Neural progenitor cell (in vitro differentiated cells): ENCODE measurements at places on chromosomes 6 and 20. TPM values are rescaled to one million over a fixed set of nuclear protein-coding genes. Genes with fewer than 3 reads are reported as not detected.

DNAH8 gene
- total RNA-seq: 0.09 and 1.1 TPM in 2 replicates

ADGB gene
- not detected in 2 replicates for total RNA-seq

B3GAT2 gene
- total RNA-seq: 0.71 and 0.77 TPM in 2 replicates

PDYN gene
- 0.12 and 0.30 TPM in 2 replicates for total RNA-seq

SCRT2 gene
- not detected in 2 replicates for total RNA-seq

DNA sequence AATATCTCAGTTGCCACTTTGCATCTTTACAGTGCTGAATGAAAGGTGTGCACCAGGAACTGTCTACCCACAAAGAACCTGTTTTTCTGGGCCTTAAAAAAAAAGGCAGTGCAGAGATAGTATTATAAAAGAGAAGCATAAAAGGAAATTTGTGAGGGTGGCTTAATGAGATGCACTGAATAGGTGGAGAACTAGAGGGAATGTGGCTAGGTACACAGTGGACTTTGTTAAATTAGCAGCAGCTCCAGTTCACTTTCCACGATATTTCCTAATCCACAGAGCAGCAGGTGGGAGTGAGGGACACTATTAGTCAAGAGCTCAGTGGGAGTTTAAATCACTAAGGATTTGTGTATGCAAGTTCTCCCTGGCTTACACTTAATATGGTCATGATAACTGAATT, 38.8 kb downstream of the MAP7 start:
- DNase-seq: no peak

DNA sequence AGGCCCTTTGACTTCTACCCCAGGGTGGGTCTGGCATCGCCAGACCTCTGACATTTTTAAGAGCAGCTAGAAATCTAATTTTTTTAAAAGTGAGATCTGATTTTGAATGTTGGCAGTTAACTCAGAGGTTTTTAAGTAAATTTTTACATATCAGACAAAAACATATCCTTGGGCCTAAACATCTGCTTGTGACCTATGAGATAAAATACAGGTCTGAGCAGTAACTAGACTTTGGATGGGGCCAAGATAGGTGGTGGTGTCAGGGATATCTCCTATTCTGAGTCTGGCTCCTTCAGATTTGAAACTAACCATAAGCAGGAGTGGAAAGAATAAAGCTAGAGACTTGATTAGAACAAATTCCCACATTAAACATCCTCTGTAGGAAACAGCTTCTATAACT, 17.6 kb downstream of the RALY start:
- no peak for DNase-seq

DNA sequence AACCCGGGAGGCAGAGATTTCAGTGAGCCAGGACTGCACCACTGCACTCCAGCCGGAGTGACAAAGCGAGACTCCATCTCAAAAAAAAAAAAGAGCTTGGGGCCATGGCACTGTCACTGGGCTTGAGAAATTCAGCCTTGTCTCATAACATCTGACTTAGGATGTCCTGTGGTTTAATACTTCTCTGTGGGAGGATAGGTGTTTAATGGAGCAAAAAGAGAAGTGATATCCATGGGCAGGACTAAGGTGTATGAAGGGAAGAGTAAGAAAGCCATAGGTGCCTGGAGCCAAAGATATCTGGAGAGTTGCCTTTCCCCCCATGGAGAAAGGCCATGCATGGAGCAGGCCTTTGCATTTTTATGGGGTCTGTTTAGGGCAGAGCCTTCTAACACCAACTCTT, 11.2 kb downstream of the BMP6 start:
- DNase-seq: no peak

DNA sequence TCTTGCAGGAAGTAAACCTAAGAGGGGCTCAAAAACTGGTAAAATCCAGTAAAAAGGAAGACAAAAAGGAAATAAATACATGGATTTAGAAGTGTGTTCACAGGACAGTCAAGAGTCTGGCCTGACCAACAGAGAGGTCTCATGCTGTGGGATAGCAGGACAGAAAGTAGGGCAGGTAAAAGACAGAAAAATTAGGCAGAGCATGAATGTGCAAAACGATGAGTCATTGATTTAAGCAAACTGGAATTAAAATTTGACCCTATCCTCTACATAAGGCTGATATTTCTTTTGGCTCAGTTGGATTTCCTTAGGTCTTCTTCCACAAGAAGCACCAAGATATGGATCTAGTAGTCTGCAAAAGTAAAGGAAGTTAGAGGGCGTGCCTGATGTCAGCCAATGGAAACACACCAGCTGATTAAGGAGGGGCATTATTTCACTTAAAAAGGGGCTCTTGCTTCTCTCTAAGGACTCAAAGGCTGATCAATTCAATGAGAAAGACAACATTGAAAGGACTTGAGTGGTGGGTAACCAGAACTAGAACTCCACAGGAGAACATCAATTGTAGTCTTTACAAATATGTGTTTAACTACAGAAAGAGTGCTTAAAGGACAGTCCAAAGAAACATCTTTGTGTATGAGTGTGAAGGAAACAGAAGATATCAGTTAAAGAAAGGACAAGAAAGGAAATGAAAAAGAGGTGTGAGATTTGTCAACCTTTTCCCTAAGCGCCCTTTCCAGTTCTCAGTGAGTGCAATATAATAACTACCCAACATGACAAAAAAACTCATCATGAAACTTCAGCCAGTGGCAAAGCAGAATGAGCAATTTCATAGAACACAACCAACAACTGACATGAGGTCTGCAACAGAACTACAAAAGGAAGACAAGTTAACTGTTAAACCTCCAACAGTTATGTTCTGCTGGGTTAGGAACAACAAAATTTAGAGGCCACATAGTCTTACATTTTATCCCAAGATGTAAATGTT, 19.4 kb upstream of the MYB start:
- no peak for DNase-seq

DNA sequence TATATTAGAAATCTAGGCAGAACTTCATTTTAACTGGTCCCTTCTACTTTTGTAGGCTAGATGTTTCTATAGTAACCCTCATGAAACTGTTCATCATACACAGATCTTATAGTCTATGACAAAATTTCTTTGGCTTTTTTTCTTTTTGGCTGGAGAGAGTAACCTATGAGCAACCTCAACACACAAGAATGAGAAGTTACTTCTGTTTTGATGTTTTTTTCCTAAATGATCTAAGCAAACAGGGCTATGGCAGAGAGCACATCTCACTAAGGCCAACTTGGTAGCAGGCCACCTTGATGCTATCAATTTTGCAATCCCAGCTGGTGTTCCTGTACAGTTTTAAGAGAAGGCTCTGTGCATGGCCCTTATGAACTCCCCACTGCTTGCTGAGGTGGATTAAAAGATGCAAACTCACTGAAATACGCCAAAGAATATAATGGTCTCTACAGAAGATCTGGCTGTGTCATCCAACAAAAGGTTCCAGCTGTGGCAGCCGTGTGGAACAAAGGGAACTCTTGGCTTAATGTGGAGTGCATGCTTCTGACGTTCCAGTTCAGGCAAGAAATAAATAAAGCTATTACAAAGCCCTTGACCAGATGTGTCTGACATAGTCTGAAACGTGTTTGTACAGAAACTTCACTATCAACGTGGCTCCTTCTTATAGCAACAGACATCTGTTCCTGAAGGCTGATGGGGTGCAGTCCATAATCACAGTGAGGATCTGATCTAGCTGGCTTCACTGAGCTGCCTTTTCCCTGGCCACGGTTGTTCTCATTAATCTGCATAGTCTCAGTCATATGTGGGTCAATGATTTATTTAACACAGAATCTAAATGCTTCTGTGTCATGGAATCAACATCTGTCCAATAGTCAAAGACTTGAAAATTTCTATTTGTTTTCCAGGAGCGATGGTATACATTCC, 481.1 kb downstream of the BMP2 start:
- DNase-seq: no peak

DNA sequence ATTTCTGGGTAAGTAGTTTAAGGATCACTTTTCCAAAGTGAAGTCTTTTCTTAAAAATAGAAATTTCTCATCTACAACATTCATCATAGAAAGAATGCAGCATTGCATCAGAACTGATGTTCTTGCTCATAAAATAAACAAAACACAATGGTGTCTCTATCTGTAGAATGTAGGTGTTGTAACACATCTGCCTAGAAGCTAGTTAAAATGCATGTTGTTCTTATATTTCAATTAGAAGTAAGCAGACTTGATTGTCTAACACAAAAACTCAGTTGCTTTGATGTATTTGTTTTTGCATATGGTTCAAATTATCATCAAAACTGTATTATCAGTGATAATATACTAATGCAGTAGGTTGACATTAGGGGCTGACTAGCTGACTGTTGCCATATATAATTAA, 654.7 kb upstream of the FLRT3 start:
- DNase-seq: no peak

- DNase-seq: no peak
These were observed 14.7 kb upstream of the KCNG1 start for GRCh38 chr20:51037532-51038115.

DNA sequence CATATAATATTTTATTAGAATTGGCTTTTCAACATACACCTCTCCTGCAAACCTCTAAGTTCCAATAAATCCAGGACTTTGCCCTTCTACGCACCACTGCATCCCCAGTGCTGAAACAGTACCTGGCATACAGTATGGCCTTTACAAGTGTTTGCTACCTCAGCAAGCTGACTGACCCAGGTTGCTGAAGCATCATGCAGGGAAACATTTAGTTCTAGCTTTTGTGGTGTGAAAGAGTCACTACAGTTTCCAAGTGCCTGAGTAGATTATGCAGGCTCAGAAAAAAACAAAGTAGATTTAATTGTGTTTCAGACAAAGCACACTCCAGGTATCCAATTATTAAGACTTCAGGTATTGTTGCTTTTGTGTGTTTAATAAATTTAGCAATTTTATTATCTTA, 614.2 kb upstream of the NRSN1 start:
- DNase-seq: peak; percentile 10

GRCh38 chr6:85986681-85987080, 344.0 kb upstream of the SYNCRIP start:
- no peak for DNase-seq

GRCh38 chr6:154474648-154475428, 35.6 kb downstream of the CNKSR3 start:
- DNase-seq: no peak

GRCh38 chr20:20174089-20174835, 121.9 kb downstream of the CFAP61 start:
- DNase-seq: no peak

GRCh38 chr6:163661272-163661671, 246.8 kb downstream of the QKI start:
- DNase-seq: no peak

- DNase-seq: no peak
These were observed 397.3 kb upstream of the NRSN1 start for GRCh38 chr6:23728707-23729106.

- DNase-seq: no peak
These were observed 13.6 kb upstream of the SH3BGRL2 start for GRCh38 chr6:79617518-79617941.

GRCh38 chr6:112717856-112718255, 370.7 kb downstream of the RFPL4B start:
- DNase-seq: no peak

GRCh38 chr6:138550346-138550767, 51.1 kb upstream of the NHSL1 start:
- DNase-seq: no peak

DNA sequence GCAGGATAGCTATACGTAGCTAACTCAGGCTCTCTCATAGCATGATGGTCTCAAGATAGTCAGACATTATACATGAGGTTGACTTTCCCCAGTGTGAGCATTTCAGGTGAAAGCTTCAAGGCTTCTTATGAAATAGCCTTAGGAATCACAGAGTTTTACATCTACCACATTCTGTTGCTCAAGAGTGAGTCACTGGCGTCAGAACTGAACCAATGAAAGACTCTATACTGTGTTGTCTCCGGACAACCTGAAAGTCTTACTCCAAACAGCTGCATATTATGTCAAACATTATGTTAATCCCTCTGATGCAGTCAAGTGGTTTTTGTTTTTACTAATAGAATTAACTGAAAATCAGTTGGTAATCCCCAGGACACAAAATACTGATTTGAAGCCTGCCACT, 79.8 kb upstream of the TRDN start:
- no peak for DNase-seq

DNA sequence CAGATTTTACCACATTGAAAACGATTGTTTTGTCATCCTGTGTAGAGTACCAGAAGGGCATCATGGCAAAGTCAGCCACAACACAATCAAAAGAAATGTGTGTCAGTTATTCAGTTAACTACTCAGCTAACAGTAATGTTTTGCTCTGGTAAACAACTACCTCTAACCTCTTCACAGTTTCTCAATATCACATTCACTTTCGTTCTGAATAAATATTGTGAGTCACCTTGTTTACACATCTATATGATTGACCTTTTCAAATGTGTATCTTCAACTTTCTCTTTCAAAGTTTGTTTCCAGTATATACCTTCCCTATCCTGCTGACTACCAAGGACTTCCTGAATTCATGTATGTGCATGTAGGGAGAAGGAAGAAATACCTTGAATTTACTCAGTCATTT, 216.6 kb upstream of the UFL1 start:
- no peak for DNase-seq

DNA sequence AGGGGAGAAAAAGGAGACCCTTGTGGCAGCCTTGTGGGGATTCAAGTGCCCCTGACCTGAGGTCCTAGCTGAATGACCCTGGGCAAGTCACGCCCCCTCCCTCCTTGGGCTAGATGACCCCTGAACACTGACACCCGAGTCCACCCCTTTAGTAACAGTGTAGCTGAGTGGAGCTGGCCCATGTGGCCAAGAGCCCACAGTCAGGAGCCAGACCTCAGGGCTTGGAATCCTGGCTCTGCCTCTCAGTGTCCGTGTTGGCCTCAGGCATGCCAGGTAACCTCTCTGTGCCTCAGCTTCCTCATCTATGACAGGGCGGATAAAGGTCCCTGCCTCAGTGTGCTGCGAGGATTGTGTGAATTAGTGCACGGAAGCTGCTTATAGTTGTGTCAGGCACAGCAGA, 14.3 kb downstream of the IP6K3 start:
- DNase-seq: no peak

- DNase-seq: no peak
These were observed 87.8 kb downstream of the CTNNBL1 start for GRCh38 chr20:37781626-37782025.

DNA sequence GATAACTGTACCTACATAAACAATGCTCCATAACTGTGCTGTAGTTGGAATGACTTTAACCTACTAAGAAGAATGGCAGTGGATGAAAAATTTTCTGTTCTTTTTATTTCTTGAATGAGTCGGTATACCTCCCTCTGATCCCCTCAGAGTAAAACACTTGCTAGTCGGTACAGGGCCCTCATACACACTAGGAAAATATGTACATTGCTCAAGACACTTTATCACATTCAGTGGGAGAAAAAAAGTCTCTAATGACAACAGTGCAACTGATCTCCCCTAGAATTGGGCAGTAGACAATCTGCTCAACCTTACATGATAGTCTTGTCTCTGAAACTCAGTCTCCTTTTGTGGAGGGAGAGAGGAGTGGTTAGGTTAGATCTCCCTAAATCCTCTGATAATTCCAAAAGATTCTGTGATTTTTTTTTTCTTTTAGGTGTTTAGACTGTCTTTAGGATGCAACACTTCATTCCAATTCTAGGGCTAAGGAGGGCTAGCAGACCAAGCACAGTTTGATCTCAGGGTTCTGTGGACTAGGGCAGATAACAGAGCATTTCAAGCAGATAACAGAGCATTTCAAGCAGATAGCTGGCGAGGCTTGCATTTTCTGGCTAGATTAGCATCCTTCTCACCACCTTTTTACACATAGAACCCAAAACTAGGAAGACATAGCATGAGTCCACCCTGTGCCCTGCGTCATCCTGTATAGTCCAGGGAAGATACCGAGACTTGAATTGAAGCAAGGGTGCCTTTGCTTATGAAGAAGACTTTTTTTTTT, 100.3 kb upstream of the TNFAIP3 start:
- DNase-seq: no peak

- DNase-seq: no peak
These were observed 1279.0 kb upstream of the MAP3K7 start for GRCh38 chr6:91865889-91866288.

GRCh38 chr6:156167016-156167624, 610.1 kb upstream of the ARID1B start:
- no peak for DNase-seq
